ENCODE measurements at places on chromosomes 7 and 10. TPM values are rescaled to one million over a fixed set of nuclear protein-coding genes. Genes with fewer than 3 reads are reported as not detected.
A peak's percentile ranks its signal among the peaks of the same experiment; 100 is the strongest.

DNA sequence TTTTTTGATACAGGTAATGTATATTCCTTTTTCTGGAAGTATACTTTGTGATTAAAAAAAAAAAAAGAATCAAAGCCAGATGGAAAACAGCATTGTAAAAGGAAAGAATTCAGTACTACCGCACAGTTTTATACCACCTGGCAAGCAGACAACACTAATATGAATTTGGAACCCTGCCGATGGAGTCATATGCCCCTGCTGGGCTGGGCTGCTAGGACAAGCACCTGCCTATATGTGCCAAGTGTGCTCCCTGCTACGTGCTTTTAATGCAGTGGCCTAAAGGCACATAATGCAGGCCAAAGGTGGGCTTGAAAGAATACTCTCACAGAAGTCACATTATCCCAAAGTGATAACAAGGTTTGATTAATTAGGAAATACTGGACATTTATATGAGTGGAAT, 29.8 kb upstream of the WAC start:
- DNase-seq, result no peak

DNA sequence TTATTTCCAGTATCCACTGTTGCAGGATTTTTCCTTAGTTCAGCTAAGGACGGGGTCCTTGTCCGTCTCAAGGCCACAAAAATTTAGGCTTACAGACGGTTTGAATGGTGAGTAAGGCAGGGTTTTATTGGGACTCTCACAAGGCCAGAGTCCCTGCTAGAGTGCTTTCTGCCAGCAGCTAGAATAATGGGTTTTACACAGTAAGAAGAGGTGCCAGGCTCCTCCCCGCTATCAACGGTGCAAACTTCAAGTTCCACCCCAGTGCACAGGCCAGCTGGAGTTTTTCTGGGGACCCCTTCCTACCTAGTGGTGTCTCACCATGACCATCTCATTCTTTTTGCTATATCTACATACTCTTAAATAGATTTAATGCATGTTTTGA, 198.5 kb upstream of the KCTD7 start:
- DNase-seq, result no peak

The TUBB8 gene
- polyA plus RNA-seq, result 0.76 TPM

- DNase-seq, result no peak
Measured at GRCh38 chr7:104161244-104161643, 46.6 kb downstream of the ORC5 start.

DNA sequence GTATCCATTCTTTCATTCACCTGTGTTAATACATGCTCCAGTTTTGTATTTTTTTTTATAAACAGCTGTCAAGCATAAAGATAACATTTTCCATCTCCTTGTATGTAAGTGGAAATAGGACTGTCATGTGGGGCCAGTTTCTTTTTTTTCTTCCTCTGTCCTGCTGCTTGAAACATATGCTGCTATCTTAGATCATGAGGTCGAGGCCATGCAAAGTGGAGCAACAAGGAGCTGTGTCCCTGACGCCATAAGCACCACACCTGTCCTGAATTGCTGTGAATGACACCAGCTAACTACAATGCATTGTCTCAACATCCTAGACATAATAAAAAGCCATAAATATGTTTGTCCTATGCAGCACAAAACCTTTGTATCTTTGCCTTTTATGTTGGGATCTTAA, 37.7 kb upstream of the SLC26A4 start:
- no peak for DNase-seq

- DNase-seq, result no peak
Measured at GRCh38 chr10:72889391-72889831, 4.1 kb upstream of the OIT3 start.

The CHN2 gene
- polyA plus RNA-seq, result 4.2 TPM

The CLEC2L gene
- 0.11 TPM for polyA plus RNA-seq

GRCh38 chr7:37285706-37286453, 162.8 kb downstream of the ELMO1 start:
- DNase-seq, result no peak

- DNase-seq, result no peak
Measured at GRCh38 chr7:112162142-112162766, 43.9 kb downstream of the DOCK4 start.

DNA sequence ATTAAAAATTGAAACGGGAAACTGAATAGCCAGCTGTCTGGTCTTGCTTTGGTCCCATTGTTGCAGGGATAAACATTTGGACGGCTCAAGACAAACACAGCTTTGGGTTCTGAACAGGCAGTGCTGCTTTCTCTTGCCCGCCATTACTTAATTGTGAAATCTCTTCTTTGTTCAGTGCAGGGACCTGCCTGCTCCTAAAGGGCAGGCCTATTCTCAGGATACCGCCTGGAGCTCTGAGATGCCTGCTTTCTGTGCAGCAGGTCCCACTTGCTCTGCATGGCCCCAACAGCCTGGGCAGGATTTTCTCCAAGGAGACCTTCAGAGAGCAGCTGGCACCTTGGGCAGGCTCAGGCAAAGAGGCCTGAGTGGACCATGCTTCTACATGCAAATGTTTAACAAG, 237.6 kb downstream of the KCNMA1 start:
- DNase-seq, result no peak

- DNase-seq, result no peak
Measured at GRCh38 chr7:49255054-49255453, 330.7 kb downstream of the CDC14C start.

- DNase-seq, result no peak
Measured at GRCh38 chr10:35752469-35753461, 110.7 kb upstream of the FZD8 start.

DNA sequence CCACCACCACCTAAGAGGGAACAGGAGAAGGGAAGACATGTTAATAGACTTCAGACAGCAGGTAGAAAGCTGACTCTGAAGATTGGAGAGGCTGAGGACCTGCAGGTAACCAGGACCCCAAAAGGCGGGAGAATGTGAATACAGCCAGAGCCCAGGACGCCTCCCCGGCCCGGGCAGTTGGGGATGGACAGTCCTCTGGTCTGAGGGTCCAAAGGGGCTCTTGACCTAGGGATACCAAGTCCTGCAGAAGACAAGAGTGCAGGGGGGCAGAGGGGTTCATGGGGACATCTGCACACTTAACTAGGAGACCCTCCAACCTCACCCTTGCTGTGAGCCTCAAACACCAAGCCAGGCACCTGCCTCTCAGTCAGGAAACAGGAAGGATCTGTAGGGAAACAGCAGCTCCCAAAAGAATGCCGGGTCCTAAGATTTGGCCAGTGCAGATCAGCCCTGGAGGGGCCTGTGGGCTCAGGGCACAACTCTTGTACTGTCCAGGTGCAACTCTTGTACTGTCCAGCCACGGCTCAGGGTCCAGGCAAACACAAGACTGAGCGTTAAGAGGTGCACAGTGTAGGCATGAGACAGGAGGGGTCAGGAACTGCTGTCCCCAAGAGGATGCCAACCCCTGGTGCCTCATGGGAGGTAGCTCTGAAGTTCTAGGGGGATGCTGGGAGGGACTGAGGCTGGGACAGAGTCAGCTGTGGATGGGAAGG, 2.3 kb upstream of the STK32C start:
- peak; percentile 71 for DNase-seq

DNA sequence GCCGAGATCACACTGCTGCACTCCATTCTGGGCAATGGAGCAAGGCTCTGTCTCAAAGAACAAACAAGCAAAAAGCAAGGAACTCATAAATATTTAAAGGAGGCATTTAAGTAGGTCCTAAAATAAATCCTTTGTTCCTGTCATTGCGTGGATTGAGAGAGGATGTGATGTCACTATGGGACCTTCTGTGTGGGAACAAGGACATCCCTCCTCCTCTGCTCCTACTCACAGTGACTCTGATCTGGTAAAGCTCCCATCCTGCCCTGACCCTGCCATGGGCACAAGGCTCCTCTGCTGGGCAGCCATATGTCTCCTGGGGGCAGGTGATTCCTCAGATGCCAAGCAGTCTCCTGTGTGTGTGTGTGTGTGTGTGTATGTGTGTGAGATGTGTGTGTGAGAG, 74.1 kb upstream of the PRSS58 start:
- DNase-seq, result no peak

The OR9A2 gene
- not detected for polyA plus RNA-seq

GRCh38 chr7:124120911-124121310, 88.0 kb upstream of the TMEM229A start:
- DNase-seq, result no peak

DNA sequence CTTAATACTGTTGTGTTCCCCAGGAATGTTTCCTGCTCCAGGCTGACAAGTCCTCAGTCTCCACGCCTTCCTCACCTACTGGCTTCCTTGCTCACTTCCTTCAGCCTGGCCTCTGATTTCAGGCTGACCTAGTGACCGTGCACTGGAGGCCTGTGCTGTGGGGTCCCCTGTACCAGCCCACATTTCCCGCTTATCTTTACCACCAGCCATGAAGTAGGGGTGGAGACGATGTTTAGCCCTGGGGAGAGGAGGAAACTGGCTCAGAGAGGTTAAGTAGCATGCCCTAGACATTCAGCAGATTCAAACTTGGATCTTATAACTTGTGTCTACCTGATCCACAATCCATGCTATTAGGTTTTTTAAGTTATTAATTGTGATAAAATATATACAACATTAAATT, 4.8 kb upstream of the ZNF488 start:
- no peak for DNase-seq

DNA sequence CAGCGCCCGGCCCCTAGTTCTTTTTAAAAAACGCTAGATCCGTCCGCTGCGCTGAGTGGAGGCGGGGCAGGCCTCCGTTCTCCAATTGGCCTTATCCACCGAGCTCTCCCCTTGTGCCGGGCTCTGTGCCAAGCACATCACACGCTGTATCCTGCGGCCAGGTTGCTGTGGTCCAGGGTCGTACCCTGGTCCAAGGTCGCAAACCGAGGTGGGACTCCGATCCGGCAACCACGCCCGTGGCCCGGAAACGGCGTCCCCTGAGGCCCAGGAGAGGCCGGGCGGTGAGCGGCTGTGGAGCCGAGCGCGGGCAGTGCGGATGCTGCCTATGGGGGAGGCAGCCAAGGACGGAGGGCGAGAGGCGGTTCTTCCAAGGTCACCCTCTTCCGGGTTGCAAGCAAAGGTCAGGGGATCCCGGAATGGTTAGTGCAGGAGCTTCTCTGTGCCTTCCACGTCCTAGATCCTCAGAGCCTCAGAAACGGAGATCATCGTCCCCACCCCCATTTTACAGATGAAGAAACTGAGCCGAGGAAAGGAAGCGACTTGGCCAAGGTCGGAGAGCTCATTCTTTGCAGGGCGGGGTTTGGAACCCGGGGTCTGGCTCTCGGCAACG, 72.4 kb upstream of the LRRC4 start:
- DNase-seq, result peak; percentile 93

DNA sequence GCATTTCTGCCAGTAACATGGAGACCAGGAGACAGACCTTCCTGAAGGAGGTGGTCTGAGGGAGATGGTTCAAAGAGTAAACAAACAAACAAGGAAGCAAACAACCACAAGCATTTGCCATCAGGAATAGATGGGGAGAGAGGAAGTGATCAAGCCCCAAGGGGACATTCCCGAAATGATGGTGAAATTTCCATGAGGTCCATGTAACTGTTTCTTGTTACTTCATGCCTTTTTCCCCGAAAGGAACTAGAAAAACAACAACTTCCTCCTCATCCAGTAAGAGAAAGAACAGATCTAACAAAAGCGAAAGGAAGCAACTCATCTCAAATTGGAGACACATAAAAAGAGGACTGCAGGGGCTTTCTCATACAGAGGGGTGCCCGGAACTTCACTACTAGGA, 152.5 kb upstream of the ZNF32 start:
- no peak for DNase-seq

The SPDYE1 gene
- not detected for polyA plus RNA-seq

DNA sequence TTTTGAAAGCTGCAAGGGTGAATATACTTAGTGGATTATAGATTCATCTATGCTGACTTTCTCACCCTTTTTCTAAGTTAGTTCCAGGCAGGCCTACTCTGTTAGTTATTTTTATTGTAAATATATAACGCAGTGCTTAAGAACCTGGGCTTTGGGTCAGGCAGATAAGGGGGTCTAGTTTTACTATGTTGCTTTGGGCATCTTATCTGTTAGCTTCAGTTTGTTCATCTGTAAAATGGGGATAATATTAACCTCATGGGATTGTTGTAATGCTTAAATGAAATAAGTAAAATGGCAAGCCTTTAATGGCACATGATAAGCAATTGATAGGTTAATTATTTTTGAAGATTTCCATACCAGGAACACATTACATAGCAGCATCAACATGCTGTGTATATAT, 79.5 kb downstream of the ST7 start:
- no peak for DNase-seq

The TUBAL3 gene
- not detected for polyA plus RNA-seq

DNA sequence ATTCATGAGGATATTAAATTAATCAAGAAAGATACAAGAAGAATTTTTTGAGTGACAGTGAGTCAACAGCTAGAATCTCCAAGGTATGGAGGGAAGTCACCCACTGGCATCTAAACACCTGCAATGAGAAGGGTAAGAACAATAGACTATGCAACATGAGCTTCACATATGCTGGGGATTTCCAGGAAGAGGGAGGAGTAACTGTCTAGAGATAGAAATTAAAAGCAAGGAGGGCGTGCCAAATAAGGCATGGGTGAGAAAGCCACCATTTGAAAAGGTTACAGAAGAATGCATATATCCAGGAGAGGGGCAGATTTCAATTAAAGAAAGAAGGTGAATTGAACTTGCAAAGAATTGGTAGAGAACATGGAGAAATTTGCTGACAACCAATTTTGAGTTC, 365.7 kb downstream of the GPR37 start:
- no peak for DNase-seq

The HHEX gene
- polyA plus RNA-seq, result 57.5 TPM

The SYT15 gene
- 1.5 TPM for polyA plus RNA-seq

- DNase-seq, result no peak
Measured at GRCh38 chr10:8321990-8322389, 267.5 kb downstream of the GATA3 start.

DNA sequence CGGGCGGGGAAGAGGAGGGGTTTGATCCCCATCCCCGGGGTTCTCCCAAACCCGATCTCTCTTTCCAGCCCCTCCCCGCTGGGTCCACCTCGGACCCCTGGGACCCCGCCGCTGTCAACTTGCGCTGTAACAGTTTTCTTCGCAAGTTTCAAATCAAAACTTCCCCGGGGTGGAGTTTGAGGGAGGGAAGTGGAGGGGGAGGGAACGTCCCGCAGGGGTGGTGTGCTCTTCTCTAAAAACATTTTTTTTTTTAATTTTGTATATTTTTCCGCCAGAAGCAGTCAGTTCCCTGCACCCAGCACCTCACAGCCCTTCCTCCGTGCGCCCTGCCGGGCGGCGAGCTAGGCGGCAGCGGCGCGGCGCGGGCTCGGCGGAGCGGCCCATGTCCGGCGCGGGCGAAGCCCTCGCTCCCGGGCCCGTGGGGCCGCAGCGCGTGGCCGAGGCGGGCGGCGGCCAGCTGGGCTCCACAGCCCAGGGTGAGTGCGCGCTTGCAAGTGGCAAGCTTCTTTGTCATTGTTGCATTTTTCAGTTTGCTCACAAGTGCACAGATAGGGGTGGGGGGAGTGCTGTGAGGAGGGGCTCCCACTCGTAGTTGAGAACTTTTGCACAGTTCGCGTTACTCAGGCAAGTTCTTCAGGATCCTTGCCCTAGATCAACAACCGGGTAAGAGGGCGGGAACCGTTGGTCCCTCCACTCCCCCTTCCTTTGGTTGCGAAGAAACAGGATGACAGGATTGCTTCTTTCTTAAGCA, 933 bp downstream of the MDFIC start:
- peak; percentile 90 for DNase-seq

Measured in spleen (tissue), 13 donors.